Activated T-helper 1 cell treated with anti-CD3 and anti-CD28 coated beads, Interleukin-2, amount 50 U/mL, for 16 hours (primary cell): ENCODE measurements at places on chromosomes 7 and 10.

DNA sequence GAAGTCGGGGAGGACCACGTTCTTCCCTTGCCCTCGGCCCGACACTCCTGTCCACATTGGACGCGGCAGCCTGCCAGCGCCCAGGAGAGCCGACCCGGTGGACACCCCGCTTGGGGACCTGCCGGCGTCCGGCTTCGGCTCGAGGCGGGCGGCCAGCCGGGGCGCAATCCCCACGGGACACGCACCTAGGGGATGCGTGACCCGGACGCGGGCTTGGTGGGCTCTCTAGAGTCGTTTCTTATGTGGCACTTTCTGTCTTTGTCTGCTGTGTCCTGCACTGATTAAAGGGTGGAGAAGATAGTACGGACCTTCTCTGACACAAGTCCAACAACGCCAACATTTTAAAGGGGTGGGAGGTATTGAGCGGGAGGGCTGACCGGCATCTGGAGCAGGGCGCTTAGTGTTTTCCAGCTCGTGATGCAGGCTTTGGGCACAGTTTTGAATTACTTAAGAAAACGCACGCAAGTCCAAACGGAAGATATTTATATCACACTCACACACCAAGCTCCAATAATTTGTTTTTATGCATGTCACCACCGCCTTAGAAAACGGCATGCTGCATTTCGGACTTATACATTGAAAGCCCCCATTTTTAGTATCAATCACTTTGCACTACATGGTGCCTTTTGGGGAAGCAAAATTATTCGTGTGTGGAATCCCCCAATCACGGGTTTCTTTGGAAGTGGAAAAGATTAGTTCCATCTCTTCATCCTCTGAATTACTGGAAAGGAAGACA, 3.9 kb upstream of the SPAG6 start:
- no peak for DNase-seq

DNA sequence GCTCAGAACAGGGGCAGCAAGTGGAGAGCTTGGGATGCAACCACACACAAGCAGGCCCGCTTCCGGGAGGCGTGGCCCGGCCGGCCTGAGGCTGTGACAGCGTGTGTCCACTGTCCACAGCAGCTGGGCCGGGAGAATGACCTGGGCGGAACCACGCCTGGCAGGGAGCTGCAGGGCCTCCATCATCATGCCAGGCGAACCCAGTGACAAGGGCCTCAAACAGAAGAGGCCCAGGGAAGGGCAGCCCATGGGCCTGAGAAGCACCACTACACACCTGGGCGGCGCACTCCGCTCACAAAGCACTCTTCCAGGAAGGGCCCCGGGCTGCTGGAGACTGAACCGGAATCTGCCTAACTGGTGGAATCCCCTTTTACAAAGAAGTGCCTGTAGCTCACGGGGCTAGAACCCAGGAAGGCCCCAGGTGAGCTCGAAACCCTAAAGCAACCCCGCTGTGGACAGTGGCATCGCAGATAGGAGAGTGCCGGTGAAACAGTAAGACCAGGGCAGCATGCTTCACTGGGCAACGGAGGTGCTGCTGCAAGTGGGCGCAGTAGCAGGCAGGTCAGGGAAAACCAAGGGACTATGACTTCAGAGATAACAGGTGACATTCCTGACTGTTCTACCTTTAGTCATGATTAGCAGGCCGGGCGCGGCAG, 66.0 kb downstream of the MAD1L1 start:
- no peak for DNase-seq

DNA sequence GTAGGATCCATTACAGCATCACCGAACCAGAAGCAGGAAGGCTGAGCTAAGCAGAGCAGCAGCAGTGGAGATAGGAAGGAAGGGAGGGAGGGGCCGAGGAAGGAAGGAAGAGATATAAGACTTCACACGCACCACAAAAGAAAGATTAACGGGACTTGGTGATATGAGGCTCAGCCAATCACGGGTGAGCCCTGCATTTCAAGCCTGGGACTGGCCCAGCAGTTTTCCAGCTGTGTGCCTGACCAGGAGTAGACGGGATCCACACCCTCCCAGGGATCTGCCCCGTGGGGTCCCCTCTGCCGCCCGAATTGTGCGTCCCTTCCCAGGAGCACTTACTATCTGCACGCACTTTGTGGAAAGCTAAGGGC, 16.2 kb downstream of the ATG9B start:
- no peak for DNase-seq

- no peak for DNase-seq
Measured at GRCh38 chr10:19332304-19332703, 283.7 kb downstream of the MALRD1 start.
